ENCODE measurements at places on chromosomes 16 and 17. TPM values are rescaled to one million over a fixed set of nuclear protein-coding genes. Genes with fewer than 3 reads are reported as not detected.

The ANKFY1 gene
- total RNA-seq, result 55.0 TPM

The CCP110 gene
- total RNA-seq, result 23.3 TPM

The PHKB gene
- total RNA-seq, result 27.6 TPM

The SECTM1 gene
- total RNA-seq, result 34.2 TPM

The NPEPPS gene
- 106 TPM for total RNA-seq

- no peak for DNase-seq
Measured at GRCh38 chr17:40697297-40697696, 6.3 kb downstream of the KRT24 start.

DNA sequence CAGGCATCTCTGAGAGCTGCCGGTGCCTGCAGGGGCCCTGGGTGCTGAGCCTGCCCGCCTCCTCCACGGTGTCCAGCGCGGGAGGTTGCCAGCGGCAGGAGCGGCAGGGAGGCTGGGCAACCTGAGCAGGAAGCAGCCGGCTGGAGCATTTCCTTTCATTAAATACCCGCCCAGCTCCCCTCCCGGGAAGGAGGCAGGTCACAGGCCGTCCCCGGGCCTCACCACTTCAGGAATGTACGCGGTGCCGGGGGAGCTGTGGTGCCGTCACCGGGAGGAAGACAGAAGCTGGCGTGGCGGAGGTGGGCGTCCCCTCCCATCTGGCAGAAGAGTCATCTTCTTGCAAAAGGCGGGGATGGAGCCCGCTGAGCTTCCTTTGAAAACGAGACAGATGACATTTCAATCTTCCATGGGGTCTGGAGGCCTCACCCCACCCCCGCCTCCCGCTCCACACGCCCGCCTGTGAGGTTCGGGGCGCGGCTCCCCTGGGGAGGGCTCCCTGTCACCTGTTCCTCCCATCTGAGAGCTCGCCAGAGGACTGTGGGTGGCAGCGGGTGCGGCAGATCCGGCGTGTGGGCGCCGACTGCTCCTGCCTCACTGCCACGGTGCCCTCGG, 16.0 kb downstream of the SOX8 start:
- peak; percentile 22 for DNase-seq

DNA sequence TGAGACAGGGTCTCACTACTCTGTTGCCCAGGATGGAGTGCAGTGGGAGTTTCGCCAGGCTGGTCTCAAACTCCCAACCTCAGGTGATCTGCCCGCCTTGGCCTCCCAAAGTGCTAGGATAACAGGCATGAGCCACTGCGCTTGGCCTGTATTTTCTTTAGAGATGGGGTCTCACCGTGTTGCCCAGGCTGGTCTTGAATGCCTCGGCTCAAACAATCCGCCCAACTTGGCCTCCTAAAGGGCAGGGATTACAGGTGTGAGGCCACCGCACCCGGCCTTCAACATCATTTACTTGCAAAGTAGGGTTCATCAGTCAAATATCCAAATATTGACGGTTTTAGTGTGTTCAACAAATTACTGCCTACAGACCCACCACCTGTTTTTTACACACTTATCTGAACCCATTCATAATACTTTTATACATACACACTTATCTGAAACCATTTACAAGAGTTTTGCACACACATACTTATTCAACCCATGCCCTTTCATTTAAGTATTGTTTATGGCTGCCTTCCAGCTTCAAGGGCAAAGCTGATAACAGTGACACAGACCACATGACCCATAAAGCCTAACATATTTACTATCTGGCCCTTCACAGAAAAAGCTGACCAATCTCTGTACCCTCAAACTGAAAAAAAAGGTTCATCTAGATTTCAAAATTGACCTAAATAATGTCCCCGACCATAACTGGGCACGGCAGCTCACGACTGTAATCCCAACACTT, 11.9 kb downstream of the TMEM170A start:
- no peak for DNase-seq

DNA sequence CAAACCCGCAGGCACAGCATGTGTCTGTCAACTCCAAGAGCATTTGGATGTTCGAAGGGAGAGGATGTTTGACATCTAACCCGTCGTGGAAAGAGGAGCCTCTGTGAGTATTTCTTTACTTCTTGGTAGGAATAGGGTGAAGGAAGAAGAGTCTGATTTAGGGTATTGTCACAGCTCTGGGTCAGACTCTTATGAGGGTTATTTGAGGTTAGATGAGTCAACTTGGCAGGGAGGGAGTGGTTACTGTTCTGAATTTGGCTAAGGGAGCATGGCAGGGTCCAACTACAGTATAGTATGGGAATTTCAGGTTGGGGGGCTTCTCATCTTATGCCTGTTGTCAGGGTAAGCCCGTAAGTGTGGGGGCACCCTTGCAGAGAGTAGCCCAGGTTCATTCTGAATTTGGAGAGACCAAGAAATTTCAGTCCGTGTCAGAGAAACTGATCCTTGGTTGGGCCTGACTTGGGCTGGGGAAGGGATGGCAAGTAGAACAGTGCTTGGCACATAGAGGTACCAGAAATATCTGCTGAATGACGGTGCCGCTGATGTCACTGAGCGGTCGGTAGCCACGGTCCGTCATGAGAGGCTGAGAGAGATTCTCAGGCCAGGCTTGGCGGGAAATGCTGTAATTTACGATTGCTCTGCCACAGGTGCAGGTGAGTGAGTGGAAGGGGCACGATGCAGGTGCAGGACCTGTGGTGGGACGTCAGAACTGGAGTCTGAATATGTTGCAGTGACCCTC, 43.2 kb downstream of the MYH3 start:
- peak; percentile 66 for DNase-seq

- peak; percentile 98 for DNase-seq
Measured at GRCh38 chr16:22192261-22193062, 13.6 kb upstream of the EEF2K start.

GRCh38 chr17:82128287-82128686, 30.3 kb upstream of the FASN start:
- no peak for DNase-seq

DNA sequence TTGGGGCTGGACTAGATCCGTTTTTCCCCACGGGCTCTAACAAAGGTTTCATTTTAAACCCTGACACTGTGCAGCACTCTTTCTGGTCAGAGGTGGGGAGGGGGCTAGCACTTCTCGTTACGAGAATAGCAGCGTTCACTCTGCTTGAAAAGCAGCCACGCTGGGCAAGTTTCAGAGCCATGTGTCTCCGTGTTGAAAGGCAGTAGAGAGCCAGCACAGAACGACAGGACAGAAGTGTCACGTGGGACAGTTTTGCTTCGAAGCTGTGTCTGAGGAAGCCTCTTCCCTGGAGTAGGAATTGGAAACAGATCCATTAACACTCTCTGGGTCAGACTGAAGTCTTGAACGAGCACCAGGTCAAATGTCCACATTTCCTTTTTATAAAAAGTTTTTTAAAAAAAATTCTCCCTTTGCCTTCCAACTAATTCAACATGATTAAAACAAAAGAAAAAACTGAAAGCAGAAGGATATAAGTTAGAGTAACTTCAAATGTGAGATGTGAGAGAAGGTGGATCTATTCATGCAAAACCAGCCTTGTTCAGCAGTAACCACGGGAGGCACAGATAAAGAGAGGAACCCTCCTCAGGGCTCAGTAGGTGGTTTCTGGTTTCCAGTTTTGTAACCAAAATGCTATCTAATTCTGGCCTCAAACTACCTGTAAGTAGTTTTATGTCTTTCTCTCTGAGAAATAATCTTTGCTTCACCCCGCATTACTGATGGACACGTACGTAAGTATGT, 65.0 kb downstream of the SMG6 start:
- DNase-seq, result no peak

DNA sequence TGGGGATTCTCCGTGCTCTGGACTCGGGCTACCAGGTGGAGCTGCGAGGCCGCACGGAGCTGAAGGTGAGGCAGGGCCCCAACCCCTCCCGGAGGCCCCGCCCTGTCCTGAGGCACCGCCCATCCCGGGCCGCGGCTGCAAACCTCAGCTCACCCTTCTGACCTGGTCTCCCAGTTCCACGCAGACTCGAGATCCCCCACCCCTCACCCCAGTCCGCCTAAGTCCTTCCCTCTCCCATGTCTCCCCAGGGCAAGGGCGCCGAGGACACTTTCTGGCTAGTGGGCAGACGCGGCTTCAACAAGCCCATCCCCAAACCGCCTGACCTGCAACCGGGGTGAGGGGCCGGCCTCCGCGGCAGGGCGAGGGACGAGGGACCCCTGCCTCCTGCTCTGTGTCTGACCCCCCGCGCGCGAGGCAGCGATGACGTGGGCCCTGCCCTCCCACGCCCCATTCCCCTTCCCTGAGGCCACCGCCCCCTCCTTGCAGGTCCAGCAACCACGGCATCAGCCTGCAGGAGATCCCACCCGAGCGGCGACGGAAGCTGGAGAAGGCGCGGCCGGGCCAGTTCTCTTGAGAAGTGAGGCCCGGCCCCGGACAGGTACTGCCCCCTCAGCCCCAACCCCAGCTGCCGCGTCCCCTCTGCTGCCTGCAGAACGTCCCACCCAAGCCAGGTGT, 13.7 kb downstream of the GUCY2D start:
- DNase-seq, result no peak

GRCh38 chr16:29975134-29975538, 1.5 kb downstream of the TAOK2 start:
- no peak for DNase-seq

GRCh38 chr17:75084039-75084660, 3.6 kb upstream of the SLC16A5 start:
- DNase-seq, result no peak

DNA sequence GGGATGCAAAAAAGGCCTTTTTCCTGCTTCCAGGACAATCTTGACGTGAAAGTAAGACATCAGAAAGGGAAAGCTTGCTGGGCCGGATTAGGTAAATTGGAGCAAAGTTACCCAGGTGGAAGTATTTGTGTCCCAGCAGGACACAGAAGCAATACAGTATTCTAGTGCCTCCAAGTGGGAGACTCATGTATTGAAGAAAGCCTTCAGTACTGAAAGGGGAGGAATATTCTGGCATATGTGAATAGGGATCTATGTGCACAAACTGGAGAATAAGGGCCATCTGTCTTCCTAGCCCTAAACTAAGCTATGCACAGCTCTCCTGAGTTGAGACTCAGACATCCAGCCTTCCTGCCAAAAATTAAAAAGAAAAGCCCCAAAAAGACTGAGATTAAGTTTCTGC, 327.3 kb upstream of the CDH8 start:
- DNase-seq, result no peak

DNA sequence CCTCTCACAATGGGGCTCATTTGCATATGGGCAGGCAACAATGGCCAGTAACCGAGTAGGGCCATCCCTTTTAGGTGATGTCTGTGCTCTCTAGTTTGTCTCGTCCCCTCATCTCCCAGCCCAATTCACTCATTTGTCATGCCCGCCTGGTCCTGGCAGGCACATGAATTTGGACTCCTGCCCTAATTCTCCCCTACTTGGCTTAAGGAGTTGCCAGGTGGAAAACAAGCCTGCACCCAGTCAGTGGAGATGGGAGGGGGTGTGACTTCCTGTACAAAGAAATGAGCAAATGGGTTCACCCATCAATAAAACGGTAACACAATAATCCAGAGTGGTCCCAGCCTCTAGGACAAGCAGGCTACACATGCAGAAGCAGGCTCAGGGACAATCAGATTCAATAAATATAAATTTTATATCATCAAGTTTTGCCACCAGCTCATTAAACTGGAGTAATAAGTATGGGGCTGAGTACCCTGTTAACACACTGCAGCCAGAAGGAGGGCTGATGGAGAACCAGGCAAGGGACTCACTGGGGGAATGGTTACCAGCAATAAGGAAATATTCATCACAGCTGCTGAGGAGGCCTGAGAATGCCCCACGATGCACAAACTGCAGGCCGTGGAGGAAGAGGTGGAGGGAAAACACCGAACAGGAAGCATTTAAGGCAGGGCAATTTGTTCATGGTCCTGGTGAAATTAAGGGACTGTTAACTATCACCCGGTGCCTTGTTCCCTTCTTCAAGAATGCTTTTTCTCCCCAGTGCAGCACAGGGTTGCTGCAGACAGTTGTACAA, 84.4 kb upstream of the GPRC5B start:
- no peak for DNase-seq

DNA sequence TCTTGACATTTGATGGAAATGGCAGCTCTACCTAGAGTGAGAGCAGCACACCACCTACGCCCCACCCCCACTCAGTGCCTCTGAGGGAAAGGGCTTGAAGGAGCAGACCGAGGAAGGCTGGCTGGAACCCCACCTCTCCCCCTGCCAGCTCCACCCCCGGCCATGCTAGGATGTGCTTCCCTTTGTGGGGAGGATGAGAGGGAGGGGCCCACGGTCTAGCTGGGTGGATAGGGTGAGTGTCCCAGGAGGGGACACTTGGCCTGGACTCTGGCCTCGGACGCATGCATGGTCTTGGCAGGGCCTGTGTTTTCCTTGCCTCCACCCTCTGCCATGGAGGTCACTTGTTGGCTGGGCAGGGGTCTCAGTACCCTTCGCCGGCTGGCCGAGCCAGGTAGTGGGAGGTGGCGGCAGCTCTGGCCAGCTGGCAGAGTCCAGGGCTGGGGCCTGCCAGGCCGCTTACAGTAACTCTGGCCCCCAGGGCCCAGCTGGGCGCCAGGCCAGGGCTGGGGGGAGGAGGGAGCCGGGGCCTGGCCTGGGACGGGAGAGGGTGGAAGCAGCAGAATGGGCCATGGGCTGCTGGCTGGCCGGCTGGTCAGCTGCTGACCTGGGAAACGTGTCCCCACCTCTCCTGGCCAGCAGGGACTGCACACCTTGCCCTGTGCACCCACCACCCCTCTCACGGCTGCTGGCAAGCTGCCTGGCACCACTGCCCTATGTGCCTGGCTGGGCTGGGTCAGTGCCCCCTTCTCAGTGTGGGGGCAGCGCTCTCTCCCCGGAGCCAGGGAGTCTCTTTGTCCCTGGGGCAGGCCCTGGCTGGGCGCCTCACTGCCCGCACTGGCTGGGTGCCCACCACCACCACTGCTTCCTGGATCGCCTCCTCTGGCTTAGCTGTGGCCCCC, 23.0 kb downstream of the RARA start:
- DNase-seq, result peak; percentile 93

- DNase-seq, result no peak
Measured at GRCh38 chr16:81779536-81780320, 637 bp downstream of the PLCG2 start.

- DNase-seq, result no peak
Measured at GRCh38 chr16:79582789-79583188, 17.7 kb downstream of the MAF start.
